ENCODE measurements at places on chromosomes 13 and 19. TPM values are rescaled to one million over a fixed set of nuclear protein-coding genes. Genes with fewer than 3 reads are reported as not detected.

DNA sequence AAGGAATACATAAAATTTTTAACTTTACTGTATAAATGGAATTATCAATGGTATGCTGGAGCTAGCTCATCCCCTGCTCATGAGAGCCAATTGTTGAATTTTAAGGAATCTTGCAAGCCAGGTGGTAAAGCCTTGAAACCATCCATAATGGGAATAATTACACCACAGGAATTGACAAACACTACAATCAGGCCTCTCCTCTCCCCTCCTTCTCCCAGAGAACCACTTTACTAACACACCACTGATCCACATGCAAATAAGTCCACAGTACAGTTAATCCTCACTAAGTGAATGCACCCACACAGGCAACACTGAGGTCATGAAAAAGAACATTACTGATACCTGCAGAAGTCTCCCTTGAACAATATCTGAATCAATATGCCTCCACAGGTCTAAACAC lies 140.5 kb downstream of the KLF12 start:
- no peak for DNase-seq

DNA sequence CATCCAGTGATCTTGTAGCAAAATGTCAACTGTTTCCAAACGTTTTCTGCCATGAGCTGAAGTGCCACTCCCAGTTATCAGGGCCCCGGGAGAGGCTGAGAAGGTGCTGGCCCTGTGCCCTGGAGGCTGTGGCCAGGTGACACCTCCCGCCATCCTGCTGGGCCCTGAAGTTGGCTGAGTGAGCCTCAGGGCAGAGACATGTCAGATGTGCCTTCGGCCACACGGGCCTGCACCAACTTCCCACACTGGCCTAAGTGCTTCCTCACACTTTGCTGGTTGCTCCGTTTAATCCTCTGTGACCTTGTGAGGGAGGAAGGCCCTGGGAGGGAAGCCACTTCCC lies 4.8 kb downstream of the ADPRHL1 start:
- no peak for DNase-seq

DNA sequence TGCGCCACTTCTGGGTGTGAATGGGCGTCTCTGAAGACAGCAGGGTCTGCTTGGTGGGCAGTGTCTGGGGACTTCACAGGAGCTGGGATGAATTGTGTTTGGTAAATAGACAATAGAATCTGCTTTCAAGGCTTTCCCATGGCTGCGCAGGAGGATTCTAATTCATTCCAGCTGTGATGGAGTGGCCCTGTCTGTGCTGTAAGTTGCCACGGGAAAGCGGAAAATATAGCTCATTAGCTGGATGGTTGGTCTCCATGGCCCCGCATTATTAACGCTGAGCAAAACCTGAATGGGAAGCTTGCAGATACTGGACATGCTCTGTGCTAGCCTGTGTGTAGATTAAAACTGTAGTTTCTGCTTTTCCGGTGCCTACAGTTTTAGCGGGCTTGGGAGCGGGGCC lies 15.6 kb upstream of the C1QTNF9 start:
- no peak for DNase-seq

DNA sequence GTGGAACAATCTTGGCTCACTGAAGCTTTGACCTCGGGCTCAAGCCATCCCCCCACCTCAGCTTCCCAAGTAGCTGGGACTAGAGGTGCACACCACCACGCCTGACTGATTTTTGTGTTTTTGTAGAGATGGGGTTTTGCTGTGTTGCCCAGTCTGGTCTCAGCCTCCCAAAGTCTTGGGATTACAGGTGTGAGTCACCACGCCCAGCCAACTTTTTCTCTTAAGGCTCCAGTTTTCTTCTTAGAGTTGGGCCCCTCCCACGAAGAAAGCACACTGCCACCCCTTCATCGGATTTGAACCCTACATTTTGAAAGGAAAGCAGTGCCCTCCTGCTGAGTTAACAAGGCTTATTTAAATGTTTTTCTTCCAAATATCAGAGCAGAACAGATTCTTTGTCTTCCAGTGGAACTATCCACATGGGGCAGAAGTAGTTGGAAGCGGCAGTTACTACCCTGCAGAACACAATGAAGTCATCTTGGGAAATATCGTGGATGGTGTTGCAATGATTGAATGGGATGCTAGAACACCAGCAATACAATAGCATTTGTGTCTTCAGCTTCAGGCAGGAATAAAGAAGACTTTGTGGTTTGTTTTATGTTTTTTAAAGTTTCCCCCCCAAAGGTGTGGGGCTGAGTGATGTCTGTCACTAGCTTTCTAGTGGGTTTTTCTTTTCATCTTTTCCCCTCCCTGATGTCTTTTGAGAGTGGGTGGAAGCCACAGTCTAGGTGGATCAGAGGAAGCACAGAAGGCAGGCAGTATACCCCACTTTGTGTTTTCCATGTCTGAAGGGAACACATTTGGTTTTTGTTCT lies 8.9 kb downstream of the ACTN4 start:
- no peak for DNase-seq

DNA sequence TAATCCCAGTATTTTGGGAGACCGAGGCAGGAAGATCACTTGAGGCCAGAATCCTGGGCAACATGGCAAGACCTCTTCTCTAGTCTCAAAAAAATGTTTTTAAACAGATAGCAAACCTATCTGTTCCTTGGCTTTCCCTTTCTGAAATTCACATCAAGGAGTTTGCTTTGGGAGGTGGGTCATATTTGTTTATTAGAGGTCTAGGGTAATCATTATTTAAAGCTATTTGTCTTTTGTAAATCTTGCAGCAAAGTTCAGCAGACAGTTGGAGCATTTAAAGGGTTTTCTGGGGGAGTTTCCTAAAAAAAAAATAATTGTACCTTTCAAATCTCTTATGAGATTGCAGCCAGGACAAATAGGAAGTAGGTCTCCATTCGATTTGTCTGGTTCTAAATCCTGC lies 17.5 kb downstream of the PPP5C start:
- DNase-seq = no peak

- no peak for DNase-seq
Measured at GRCh38 chr19:39321117-39321831, 611 bp upstream of the LRFN1 start.

The TMEM161A gene
- 18.1 TPM for total RNA-seq

DNA sequence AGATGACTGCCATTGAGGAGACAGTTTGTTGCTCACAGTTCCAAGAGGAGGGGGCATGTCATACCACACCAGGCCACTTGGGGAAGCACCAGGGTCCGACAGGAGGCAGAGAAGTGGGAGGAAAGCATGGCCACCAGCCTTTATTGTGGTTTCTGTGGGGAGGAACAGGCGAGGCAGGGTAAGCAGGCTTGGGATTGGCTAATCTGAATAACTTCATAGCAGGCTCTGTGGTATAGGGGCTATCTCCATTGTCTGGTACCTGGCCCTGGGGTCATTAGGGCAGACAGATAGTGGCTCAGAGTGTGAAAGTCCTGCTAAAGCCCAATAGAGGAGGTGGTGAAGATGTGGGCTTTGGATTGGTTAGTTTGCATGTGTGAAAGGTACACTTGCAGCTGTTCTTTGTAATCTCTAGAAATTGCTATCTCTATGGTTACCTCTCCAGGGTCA lies 35.5 kb downstream of the CBY2 start:
- DNase-seq = no peak

DNA sequence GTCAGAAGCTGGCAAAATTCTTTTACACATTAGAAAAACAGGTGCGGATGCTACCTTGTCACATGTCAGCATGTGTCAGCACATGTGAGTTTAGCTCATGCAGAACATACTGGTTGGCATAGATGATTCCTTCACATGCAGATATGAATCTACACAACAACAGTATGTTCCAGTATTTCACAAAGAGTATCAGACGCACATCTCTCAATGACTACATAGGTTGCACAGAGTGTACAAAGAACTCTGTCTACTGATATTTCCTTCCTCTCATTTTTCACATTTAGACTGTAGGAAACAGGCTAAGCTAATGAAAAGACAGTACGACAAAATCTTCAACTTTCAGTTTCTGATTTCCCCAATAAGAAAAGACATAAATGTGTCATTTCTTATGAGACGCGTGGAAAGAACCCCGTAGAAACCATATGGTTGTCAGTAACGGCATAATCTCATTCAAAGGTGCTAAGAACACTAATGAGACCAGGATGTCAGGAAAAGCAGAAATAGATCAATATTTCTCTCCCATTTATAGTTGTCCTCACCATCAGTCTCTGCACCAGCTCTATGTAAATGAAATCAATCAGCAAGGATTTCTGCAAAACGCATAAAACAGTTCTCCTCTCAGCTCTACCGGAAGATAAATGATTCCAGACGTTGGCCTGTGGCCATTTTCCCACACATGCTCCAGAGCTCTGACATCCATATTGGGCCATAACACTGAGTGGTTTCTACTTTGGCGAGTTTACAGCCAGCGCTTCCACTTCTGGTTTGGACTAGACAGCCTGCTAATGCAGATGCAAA lies 81.2 kb downstream of the STARD13 start:
- DNase-seq = peak; percentile 94

- no peak for DNase-seq
Measured at GRCh38 chr13:82002710-82003109, 1661.8 kb upstream of the SPRY2 start.
